ENCODE measurements at places on chromosomes 16 and 17.

DNA sequence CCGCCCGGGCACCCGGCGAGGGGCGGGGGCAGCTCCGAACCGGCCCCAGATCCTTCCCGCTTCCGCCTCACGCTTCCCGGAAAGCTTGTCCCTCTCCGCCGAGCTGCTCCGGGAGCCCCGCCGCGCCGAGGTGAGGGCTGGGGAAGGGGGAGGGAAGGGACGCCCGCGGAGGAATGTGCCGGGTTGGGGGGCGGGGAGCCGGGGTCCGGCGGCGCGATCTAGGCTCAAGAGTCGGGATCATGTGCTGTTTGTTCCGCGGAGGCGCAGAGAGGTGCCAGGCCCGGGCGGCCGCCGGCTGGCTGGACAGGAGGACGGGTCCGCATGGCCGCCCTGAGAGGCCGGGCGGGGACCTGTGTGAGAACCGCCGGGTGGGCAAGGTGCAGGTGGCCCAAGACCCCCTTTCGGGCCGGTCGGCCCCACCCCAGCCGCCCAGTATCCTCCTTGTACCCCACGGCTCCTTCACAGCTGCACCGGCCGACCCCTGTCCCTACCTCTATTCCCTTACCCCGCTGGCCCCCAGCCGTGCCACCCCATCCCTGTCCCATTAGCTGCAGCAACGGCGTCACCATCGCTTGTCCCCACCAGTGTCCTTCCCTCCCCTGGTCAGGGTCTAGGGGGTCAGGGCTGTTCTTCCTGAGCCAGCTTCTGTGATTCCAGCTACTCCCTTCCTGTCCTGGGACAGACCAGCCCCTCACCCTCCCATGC, 429 bp downstream of the KIF1C start:
- no peak for DNase-seq

DNA sequence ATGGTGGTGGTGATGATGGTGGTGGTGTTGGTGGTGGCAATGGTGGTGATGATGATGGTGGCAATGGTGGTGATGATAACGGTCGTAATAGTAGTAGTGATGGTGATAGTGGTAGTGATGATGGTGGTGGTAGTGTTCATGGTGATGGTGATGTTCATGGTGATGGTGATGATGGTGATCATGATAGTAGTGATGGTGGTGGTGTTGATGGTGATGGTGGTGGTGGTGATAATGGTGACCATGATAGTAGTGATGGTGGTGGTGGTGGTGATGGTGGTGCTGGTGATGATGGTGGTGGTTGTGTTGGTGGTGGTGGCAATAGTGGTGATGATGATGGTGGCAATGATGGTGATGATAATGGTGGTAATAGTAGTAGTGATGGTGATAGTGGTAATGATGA, 68.0 kb downstream of the SOX9 start:
- DNase-seq = no peak

GRCh38 chr17:2227025-2227699, 76.4 kb downstream of the SMG6 start:
- DNase-seq = no peak

- no peak for DNase-seq
These were observed 102.8 kb upstream of the SMIM36 start for GRCh38 chr17:55614061-55614460.

GRCh38 chr17:9512323-9513168, 63.1 kb downstream of the STX8 start:
- no peak for DNase-seq

GRCh38 chr17:32553168-32553567, 66.4 kb downstream of the CDK5R1 start:
- DNase-seq = no peak
